Naive thymus-derived CD8-positive, alpha-beta T cell (primary cell): ENCODE measurements at places on chromosomes 11 and 22. TPM values are rescaled to one million over a fixed set of nuclear protein-coding genes. Genes with fewer than 3 reads are reported as not detected.

DNA sequence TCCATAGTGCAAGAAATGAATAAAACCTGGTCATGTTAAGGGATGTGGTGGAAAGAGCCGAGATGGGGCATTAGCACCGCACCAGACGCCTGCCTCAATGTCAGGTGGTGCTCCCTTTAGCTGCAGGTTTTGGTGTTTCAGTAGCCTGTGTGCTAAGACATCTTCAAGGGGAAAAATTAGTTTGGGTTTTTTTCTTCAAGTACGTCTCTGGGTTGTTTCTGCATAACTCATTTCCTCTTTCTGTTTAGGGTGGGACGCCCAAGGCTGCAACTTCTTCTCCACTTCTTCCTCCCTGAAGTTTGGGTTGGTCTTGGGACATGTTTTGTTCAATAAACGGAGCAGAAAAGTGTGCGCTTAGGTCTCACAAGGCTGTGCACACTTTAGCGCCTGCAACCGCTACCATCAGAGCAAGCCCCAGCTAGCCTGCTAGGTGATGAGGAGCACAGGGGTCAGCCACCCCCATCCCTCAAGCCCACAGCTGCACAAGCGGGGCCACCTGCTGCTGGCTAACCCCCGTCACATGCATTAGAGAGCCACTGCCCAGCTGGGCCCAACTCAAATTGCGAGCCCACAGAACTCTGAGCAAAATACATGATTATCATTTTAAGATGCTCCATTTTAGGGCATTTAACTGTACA, 1495.7 kb downstream of the TBC1D22A start:
- peaks cover 10% of the 10 kb centered on the region for H3K27me3 ChIP-seq
- no peak overlapping the region for H3K4me3 ChIP-seq
- H3K4me1 ChIP-seq: no peaks in the 10 kb centered on the region

- no peaks in the 10 kb centered on the region for H3K36me3 ChIP-seq
- no peak overlapping the region for H3K27ac ChIP-seq
- no peak for DNase-seq
- H3K27me3 ChIP-seq: peaks cover 2% of the 10 kb centered on the region
- no peaks in the 10 kb centered on the region for H3K4me1 ChIP-seq
Observed at GRCh38 chr11:115198321-115198741, 305.9 kb downstream of the CADM1 start.

Gene ZP1
- polyA plus RNA-seq: not detected

DNA sequence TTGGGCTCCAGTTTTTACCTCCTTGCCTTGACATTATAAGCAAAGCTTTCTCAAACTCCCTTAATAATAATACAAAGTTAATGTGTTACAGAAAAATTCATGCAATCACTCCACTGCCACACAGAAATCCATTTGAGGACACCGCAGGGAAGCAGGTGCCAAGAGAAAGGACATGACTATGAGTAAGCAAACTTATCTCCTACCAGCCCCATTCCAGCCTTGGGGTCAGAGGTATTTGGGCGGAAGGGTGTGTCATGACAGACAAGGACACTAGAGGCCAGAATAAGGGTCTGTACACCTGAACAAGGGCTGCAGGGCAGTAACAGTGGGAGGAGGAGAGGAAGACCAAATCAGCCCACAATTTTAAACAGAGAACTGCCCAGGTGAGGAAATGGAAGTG, 5.9 kb downstream of the GNG3 start:
- H3K4me1 ChIP-seq: peaks cover 42% of the 10 kb centered on the region
- H3K36me3 ChIP-seq: peaks cover 5% of the 10 kb centered on the region
- no peaks in the 10 kb centered on the region for H3K27me3 ChIP-seq

Gene CECR2
- polyA plus RNA-seq: not detected

DNA sequence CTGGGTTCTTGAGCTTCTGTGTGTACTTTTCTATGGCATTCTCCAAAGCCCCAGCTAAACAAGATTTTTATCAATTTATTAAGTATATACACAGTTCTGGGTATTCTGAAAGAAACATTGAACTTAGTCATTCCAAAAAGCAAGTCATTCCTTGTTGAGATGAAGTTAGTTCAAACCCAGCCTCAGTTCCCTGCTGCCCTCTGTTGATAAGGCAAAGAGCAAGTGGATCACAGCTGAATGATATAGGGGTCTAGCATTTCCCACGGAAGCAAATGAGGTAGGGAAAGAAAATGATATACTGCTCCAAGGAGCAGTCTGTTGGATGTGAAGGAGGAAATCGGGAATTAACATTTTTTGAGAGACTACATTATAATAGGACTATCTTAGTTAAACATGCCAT, 841.8 kb upstream of the TENM4 start:
- no peaks in the 10 kb centered on the region for H3K4me1 ChIP-seq
- H3K27ac ChIP-seq: no peak overlapping the region
- H3K4me3 ChIP-seq: no peak overlapping the region
- H3K27me3 ChIP-seq: no peaks in the 10 kb centered on the region
- no peaks in the 10 kb centered on the region for H3K36me3 ChIP-seq
- no peak for DNase-seq

- no peak overlapping the region for H3K27ac ChIP-seq
- no peak for DNase-seq
- no peaks in the 10 kb centered on the region for H3K27me3 ChIP-seq
- no peaks in the 10 kb centered on the region for H3K36me3 ChIP-seq
- no peak overlapping the region for H3K4me3 ChIP-seq
Observed at GRCh38 chr11:35030716-35031213, 108.2 kb upstream of the CD44 start.

DNA sequence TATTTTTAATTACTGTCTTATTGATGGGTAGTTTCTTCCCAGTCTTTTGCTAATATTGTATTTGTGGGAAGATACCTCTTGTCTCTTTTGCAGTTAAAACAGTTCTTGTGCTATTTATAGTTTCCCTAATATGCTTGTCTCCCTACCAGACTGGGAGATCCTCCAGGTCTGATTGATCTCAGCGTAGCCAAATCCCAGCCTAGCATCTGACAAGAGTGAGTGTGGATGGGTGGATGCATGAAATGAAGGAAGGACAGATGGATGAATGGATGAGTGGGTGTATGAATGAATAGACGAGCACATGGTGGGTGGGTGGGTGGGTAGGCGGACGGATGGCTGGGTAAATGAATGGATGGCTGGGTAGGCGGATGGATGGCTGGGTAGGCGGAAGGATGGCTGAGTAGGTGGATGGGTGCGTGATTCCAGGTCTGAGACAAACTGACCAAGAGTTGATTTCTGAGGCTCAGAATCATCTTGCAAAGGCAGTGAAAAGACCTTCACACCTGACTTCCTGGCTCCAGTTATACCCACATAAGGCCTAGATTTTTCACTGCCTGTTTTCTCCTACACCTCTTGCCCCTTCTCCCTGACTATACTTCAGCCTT, 11.4 kb downstream of the DNAJB13 start:
- DNase-seq: no peak
- no peak overlapping the region for H3K4me3 ChIP-seq

Gene DEAF1
- 27.0 TPM for polyA plus RNA-seq

- DNase-seq: no peak
- no peaks in the 10 kb centered on the region for H3K4me1 ChIP-seq
- peaks cover 9% of the 10 kb centered on the region for H3K27me3 ChIP-seq
- H3K27ac ChIP-seq: no peak overlapping the region
- no peaks in the 10 kb centered on the region for H3K36me3 ChIP-seq
Observed at GRCh38 chr11:110074499-110074898, 18.7 kb upstream of the ZC3H12C start.

Gene SUSD2
- polyA plus RNA-seq: 0.07 TPM

DNA sequence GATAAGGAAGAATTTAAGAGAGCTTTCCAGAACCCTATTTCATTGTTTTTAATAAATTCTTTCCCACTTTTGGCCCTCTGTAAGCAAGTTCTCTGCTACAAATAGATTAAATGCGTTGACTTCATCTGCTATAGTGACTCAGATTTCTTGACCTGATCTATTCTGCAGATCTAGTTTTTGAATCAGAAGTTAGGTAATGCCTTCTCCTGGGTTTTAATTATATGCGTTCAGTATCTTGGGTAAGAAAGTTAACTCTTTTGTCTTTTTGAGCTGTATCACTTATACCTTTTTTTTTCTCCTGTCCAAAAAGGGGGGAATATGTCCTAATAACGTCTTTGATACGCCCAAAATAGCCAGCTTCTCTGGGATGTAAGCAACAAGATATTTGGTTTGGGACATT, 2.4 kb upstream of the HEPHL1 start:
- DNase-seq: no peak
- no peak overlapping the region for H3K27ac ChIP-seq
- no peaks in the 10 kb centered on the region for H3K4me1 ChIP-seq
- H3K4me3 ChIP-seq: no peak overlapping the region
- H3K36me3 ChIP-seq: no peaks in the 10 kb centered on the region

Gene YAP1
- polyA plus RNA-seq: not detected

DNA sequence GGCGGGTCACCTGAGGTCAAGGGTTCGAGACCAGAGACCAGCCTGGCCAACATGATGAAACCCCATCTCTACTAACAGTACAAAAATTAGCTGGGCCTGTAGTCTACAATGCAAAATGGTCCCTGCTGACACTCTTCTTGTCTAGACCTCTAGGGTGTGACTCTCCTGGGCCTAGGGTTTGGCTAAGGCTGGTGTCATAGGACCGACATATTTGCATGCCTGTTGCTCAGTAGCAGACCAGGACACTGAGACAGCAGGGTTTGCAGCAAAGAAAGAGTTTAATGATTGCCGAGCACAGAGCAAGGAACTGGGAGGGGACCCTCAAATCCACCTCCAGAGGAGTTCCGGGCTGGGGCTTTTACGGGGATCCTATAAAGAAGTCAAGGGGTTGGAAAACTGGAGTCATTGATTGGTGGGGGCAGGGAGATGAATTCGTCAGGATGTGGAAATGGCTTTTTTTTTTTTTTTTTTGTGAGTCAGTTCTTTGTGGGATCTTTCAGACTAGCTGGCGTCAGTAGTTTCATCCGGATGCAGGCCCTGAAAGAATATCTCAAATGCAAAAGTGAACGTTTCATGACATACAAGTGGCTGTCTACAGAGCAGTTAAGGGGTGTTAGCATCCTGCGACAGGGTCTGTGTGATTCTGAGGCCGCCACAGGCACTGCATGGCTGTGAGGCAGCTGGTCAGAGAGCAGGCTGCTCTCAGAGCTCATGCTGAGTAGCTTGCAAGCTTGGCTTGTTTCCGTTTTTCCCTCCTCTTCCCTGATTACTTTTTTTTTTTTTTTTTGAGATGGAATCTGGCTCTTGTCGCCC, 27.2 kb upstream of the A4GALT start:
- no peak overlapping the region for H3K27ac ChIP-seq
- H3K36me3 ChIP-seq: no peaks in the 10 kb centered on the region
- no peaks in the 10 kb centered on the region for H3K4me1 ChIP-seq
- no peaks in the 10 kb centered on the region for H3K27me3 ChIP-seq

DNA sequence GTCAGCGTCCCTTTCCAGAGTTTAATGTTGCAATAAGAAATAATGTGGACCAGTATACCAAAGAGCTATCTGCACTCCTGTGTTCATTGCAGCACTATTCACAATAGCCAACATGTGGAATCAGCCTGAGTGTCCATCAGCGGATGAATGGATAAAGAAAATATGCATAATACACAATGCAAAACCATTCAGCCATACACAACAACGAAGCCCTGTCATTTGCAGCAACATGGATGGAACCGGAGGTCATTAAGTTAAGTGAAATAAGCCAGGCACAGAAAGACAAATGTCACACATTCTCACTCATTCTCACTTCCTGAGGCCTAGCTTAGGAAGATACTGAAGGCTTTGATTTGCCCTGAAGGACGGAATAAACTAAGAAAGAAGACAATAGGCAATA, 22.1 kb downstream of the SLC5A4 start:
- no peak overlapping the region for H3K27ac ChIP-seq
- no peaks in the 10 kb centered on the region for H3K4me1 ChIP-seq
- no peak for DNase-seq
- H3K27me3 ChIP-seq: peaks cover 23% of the 10 kb centered on the region
- H3K36me3 ChIP-seq: no peaks in the 10 kb centered on the region

Gene FAT3
- polyA plus RNA-seq: not detected

DNA sequence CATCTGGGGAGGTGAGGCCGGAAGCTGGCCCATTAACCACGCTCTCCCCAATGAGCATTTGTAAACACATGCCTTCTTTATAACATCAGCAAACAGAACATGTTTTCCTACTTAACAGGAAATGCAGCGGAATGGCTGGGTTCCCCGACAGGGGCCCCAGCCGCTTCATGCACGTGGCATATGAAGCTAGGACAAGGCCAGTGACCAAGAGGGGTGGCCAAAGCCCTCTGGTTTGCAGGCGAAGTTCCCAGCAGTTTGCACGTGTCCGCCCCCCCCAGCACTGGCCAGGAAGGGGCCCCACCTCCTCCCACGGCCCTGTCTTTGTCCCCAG, 38.7 kb upstream of the LINC01488 start:
- no peak for DNase-seq
- peaks cover 7% of the 10 kb centered on the region for H3K27me3 ChIP-seq
- no peaks in the 10 kb centered on the region for H3K4me1 ChIP-seq
- peaks cover 2% of the 10 kb centered on the region for H3K36me3 ChIP-seq
- no peak overlapping the region for H3K4me3 ChIP-seq
- H3K27ac ChIP-seq: no peak overlapping the region

DNA sequence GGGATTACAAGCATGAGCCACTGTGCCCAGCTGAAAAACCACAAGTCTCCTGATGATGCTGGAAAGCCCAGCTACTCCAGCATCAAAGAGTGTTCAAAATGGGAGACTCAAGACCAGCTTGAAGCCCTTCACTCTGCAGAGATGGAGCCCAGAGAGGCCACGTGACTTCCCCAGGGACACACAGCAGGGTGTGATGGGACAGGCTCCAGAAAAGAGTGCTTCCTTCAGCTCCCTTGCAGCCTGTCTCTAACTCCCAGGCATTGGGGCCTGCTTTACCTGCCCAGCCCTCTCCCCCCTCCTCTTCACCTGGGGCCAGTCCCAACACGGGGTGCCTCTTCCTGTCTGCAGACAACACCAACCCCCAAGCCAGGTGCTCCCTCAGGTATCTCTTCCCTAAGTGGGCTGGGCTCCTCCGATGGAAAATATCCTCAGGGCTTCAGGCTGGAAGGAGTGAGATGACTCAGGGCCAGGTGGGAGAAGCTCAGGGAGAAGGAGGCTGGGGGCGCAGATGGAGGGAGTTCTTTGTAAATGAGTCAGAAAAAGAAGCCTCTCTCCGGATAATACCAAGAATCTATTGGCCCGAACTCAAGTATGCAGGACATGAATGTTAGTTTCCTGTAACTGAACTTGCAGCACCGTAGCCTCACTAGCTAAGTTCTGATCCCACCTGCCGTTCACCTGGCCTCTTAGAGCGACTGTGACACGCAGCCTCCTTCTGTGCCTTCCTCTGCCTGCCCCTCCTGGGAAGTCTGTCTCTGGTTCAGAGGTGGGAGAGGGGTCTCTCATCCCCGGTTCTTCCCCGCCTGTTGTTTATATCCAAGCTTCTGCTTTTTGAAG, 326.6 kb downstream of the MN1 start:
- no peaks in the 10 kb centered on the region for H3K36me3 ChIP-seq
- DNase-seq: no peak
- no peak overlapping the region for H3K4me3 ChIP-seq
- H3K27me3 ChIP-seq: no peaks in the 10 kb centered on the region

DNA sequence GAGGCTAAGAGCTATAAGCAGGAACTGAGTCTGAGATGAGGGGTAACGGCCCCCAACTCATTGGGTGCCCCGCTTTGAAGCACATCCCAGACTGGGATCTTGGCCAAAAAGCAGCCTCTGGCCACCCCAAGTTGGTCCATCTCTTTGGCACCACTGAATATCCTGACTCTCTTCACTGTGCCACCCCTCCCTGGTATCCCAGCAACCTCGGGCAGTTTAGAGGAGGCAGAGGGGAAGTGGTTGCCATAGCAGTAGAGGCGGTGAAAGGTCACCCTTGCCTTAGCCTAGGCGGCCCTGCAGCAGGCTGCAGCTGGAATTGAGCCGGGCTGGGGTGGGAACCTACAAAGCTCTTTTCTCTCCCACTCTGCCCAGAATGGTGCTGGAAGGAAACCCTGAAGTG, 1.1 kb downstream of the PELI3 start:
- H3K4me3 ChIP-seq: peak overlapping the region; percentile 90
- no peak for DNase-seq
- H3K36me3 ChIP-seq: no peaks in the 10 kb centered on the region
- no peak overlapping the region for H3K27ac ChIP-seq
